Stimulated activated CD4-positive, alpha-beta T cell treated with anti-CD3 and anti-CD28 coated beads, Interleukin-15, amount 100 ng/mL, for 1 hour (primary cell): ENCODE measurements at places on chromosomes 16 and 17.

- peak; percentile 34 for DNase-seq
Measured at GRCh38 chr17:1515640-1516387, 598 bp downstream of the INPP5K start.

DNA sequence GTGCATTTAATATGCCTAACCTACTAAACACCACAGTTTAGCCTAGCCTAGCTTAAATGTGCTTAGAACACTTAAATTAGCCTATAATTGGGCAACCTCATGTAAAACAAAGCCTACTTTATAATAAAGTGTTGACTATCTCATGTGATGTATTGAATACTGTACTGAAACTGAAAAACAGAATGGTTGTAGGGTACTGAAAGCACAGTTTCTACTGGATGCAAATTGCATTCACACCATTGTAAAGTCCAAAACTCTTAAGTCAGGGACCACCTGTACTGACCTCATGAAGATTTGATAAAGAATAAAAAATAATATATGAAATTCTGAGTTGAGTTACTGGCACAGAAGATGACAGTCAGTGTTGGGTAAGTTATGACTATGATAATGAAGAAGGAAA lies 625.4 kb upstream of the SOX9 start:
- no peak for DNase-seq

DNA sequence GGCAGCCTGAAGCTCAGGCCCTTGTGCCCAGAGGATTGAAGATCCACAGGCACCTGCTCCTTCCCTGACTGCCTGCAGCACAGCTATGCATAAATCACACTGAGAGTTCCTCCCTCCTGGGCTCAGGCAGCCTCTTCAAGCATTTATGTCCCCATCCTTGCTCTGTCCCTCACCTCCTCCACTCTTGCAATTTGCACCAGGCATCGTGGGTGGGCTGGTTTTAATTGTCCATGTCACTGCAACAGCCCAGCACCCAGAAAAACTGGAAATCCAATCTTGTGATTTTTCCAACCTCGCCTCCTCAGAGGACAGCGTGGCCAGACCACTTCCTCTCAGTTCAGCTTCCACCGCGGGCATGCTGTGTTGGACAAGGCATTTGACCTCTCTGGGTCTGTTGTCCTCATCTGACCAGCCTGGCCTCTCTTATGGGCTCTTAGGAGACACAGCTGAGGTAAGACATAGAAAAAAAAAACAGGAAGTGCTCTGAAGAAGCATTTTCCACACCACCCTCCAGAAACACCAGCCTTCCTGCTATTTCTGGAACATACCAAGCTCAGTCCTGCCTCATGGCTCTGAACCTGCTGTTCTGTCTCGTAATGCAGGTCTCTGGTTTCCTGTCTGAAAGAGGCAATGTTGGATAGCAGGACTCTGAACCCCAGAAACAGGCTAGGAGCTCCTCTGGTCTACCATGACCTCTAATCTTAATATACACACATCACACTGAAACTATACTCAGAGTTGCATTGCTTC lies 8.3 kb downstream of the TMEM114 start:
- no peak for DNase-seq

DNA sequence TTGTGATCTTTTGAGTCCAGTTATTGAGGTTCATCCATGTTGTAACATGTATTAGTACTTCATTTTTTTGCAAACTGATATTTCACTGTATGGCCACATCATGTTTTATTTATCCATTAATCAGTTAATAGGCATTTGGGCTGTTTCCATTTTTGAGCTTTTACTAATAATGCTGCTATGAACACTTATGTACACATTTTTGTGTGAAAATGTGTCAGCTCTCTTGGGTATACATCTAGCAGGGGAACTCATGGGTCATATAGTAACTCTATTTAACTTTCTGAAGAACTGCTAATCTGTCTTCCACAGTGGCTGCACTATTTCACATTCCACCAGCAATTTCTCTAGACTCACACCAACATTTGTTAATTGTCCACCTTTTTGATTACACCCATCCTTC lies 82.0 kb downstream of the GLG1 start:
- DNase-seq: no peak

DNA sequence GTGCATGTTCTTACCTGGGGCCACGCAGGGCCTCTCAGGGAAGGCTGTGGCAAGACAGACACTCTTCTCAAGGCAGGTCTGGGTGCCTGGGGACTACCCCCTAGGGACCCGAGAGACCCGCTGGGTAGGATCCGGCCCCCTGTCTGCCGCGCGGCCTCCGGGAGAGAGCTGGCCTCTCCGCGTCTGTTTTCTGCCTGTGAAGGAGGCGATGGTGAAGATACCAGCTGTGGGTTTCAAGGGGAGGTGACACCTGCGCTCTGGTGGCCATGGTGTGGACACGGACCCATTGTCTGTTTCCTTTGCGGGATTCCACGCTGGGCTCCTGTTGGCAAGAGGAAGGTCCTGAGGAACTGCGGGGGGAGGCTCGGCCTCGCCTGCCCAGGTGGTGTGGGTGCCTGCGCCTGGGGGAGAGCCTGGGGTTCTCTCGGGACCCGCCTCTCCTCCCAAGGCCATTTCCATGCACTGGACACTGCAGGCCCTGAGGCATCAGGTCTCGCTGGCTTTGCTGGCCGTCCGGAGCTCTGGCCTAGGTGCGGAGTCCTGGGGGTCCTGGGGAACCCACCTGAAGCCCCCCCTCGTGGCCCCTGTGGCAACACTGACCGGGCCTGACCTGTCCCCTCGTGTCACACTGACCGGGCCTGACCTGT lies 12.2 kb upstream of the METRNL start:
- no peak for DNase-seq

DNA sequence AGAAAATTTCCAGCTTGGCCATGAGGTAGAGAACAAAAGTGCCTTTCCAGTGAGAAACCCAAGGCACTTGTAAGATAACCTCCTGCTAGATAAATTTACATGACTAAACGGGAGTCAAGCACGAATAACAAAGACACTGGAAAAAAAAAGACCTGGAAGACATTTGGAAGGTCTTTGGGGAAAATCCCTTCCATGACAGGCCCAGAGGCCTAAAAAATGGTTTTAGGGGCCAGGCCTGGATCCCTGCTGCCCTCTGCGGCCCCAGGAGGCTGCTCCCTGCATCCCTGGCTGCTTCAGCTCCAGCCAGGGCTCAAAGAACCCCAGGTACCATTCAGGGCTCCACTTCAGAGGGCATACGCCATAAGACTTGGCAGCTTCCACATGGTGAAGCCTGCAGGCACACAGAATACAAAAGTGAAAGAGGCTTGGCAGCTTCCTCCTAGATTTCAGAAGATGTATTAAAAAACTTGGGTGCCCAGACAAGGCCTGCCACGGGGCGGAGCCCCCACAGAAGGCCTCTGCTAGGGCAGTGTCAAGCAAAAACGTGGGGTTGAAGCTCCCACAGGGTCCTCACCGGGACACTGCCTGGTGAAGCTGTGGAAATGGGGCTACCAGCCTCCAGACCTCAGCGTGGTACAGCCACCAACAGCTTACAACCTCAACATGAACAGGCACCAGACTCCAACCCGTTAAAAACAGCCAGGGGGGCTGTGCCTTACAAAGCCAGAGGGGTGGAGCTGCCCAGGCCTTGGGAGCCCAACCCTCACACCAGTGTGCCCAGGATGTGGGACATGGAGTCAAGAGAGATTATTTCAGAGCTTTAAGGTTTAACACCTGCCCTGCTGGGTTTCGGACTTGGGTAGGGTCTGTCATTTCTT lies 77.1 kb downstream of the SDK2 start:
- no peak for DNase-seq

- no peak for DNase-seq
Measured at GRCh38 chr16:55502801-55503366, 6.0 kb upstream of the LPCAT2 start.

- no peak for DNase-seq
Measured at GRCh38 chr17:56359518-56359917, 206.2 kb downstream of the ANKFN1 start.

- DNase-seq: no peak
Measured at GRCh38 chr16:76598498-76598897, 321.3 kb downstream of the CNTNAP4 start.

DNA sequence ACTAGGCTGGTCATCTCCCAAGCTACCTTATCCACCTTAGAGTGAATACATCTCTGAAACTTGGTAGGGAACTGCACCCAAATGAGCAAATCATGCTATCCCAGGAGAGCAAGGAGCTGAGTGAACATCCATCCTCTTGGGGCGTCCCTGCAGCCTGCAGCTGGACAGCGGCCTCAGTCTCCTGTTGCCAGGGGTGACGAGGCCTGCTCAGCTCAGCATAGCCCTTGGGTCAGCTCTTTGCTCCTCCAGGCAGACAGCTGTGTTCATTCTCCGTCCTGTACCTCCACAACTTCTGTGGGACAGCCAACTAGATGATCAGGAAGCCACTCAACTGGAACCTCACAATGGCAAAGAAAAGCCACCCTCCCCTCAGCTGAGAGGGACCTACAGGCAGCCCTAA lies 111.9 kb downstream of the SOCS1 start:
- no peak for DNase-seq

- DNase-seq: no peak
Measured at GRCh38 chr17:74270333-74270732, 3.7 kb upstream of the DNAI2 start.

DNA sequence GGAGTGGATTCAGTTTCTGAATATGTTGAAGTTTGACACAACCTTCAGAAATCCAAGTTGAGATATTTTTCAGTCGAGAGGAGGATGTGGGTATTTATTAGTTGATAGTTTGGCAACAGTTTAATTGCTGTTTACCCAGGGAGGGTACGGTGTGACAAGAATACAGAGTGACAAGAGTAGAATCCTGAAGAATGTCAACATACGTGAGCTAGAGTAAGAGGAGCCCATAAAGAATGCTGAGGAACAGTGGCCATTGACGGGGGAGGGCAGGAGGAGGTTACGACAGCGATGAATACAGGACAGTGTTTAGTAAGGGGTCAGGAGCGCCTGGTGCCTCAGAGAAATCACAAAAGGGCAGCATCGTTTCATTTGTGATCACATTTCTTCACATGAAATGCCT lies 76.5 kb downstream of the AATF start:
- DNase-seq: no peak

DNA sequence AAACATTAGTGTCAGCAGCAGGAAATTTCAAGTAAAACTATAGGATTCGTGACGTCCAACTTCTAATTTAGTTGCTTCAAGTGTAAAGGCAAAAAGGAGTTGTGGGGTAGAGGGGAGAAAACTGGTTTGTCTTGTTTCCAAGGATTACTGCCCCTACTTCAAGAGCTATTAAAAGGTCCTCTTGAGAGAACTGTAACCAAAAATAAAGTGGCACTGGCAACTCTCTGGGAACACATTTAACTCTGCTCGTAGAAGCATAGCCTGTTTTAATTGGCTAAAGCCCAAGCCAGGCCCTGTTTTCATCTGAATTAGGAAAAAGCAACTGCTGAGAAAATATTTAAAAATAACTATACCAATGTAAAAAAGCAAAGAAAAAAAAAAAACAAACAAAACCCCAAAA lies 51.8 kb upstream of the AKAP1 start:
- DNase-seq: no peak

DNA sequence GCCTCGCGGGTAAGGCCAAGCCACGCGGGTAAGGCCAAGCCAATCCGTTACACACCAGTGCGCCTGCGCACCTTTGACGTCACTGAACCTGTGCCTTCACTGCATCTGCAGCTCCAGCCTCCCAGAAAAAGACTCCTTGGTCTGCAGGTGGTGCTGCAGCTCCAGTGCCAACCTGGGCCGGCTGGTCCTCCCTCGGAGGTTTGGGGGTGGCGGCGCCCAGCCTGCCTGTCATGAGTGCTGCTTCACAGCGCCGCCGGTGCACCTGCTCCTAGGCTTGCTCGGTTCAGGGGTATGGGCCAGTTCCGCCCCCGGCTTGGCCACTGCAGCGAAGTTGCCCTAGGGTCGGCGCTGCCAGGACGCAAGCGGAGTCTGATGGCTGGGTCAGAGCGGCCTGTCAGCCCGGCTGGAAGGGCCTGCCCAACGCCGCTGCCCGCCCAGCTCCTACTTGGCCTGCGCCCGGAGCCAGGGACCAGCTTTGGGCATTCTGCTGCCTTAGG lies 146.6 kb downstream of the USP22 start:
- peak; percentile 21 for DNase-seq

DNA sequence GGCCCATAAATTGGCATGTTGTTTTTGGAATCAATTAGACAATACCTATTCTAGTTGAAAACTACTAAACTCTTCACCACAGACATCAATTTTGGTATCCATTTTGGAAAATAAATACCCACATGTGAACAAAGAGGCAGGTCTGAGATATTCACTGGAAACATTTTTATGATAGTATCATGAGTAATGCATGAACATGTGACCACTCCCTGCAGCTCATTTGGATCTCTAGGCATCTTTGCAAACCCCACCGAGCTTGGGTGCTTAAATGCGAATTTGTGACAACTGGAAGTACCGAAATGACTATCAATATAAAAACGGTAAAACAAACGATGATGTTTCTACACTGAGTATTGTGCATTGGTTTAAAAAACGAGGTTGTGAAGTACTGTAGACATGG lies 285.2 kb downstream of the IRF8 start:
- DNase-seq: no peak

DNA sequence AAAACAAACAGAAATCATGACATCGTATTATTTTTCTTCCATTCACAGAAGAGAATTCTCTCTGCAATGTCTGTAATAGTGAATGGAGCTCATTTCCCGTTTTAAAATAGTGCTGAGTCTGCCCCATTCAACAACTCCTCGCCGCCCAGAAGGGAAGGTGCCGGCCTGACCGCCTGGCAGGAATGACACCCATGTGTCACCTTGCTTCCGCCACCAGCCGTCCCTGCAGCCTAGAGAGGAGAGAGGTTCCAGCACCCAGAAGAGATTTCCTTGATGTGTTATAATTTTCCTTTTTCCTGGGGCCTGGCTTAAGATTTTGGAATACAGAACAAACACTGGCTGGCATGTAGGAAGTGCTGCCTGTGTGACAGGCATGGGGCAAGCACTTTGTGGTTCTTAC lies 60.0 kb downstream of the MEAK7 start:
- DNase-seq: no peak

- DNase-seq: no peak
Measured at GRCh38 chr16:85689285-85689949, 663 bp upstream of the GINS2 start.
